CMK (cell line): ENCODE measurements at places on chromosomes 13 and 19.

DNA sequence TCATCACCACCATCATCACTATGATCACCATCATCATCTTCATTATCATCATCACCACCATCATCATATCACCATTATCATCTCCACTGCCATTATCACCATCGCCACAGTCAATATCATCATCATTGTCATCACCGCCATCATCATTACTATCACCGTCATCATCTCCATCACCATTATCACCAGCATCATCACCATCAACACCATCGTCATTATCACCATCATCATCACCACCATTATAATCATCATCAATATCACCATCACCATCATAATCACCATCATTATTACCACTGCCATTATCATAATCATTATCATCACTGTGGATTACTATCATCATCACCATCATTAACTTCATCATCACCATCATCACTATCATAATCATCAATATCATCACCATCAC lies 17.3 kb upstream of the ARHGEF18 start:
- no peak for DNase-seq

DNA sequence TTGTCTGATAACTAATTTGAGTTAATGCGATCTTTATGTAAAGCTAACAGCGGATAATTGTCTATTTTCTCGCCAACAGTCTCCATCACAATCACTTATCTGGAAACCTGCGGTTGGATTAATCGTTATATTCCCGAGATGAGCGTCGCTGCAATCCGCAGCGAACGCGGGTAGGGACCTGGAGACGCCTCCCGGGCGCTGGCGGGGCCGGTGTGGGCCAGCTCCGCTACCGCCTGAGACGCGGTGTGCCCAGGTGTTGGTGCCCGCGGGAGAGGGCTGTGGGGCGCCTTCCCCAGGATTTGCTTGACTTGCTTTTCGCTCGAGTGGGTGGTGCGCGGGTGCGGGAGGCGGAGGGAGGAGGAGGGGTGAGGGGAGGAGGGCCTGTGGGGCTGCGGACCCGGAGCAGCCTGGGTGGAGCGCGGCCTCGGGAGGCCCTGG lies 38.3 kb downstream of the SOX1 start:
- DNase-seq: no peak

DNA sequence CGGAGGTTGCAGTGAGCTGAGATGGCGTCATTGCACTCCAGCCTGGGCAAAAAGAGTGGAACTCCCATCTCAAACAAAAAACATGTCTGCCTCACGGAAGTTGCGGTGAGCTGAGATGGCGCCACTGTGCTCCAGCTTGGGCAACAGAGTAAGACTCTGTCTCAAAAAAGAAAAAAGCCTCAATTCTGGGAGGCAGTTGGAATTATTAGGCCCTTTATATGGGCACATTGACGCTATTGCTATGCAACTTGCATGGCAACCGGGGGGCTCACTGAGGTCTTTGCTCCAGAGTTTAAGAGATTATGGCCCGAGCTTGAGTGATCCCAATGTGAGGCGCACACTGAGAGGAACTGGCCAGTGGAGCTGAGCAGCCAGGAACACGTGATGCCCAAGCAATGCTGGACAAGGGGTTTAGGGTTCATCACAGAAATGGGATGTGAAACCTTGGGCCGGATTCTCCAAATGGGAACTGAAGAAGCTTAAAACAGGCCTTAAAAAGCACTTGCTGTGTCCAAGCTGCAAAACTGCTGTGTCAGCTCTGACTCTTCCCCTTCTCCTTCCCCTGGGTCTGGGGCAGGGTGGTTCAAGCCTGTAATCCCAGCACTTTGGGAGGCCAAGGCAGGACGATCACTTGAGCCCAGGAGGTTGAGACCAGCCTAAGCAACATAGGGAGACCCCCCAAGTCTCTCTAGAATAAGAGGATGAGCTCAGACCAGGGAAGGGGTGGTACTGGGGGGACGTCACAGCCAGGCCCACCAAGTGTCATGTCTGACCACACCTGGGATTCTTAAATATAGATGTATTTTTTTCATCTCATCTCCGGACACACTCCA lies 2.5 kb downstream of the FTL start:
- no peak for DNase-seq

DNA sequence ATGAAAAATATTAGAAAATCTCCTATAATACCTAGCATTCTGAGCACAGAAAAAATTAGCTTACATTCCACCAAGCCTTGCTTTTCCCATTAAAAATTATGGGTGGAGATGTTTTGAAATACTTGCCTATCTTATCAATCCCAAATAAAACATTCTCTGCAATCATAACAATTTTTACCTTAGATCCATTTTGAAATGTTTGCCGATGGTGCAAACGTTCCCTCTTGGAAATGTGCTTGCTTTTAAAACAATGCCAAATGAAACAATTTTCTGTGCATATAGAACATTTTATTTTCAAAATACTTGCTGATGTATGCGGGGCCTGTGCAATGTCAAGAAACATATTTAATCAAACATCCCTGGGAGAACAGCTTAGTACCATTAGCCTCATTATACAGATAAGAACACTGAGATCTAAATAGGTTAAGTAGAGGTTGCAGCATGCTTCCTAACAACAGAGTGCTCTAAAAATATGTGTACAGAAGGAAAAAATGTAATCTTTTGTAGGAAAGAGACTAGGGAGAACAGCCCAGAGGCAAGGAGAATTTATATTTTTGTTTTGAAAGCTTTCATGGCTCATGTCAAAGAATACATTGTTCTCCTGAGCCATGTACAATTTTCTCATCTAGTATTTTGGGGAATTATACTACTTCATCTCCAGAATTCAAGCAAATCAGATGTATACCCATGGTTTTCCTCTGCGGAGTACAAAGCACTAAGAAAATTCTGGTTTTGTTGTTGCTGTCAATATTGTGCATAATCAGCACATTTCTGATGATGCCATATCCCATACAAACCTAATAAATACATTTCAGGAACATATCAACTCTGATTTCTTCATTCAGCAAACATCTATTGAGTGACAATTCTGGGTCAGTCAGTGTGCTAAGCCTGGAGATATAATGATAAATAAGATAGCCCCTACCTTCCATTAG lies 25.9 kb upstream of the FNDC3A start:
- no peak for DNase-seq

DNA sequence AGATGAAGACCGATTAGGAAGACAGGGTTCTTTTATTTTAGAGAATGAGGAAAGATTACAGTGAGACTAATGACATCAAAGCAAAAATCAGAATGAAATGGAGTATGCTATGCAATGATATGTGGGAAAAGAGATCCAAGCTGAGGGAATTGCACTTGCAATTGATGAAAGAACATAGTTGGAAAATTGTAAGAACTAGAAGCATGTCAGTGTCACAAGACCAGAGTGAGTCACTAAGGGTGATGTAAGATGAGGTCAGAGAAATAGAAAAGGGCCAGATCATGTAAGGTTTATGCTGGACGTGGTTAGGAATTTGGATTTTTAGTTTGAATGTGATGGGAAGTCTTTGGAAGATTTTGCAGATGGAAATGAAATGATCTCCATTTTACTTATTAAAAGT lies 1937.3 kb downstream of the OLFM4 start:
- no peak for DNase-seq

DNA sequence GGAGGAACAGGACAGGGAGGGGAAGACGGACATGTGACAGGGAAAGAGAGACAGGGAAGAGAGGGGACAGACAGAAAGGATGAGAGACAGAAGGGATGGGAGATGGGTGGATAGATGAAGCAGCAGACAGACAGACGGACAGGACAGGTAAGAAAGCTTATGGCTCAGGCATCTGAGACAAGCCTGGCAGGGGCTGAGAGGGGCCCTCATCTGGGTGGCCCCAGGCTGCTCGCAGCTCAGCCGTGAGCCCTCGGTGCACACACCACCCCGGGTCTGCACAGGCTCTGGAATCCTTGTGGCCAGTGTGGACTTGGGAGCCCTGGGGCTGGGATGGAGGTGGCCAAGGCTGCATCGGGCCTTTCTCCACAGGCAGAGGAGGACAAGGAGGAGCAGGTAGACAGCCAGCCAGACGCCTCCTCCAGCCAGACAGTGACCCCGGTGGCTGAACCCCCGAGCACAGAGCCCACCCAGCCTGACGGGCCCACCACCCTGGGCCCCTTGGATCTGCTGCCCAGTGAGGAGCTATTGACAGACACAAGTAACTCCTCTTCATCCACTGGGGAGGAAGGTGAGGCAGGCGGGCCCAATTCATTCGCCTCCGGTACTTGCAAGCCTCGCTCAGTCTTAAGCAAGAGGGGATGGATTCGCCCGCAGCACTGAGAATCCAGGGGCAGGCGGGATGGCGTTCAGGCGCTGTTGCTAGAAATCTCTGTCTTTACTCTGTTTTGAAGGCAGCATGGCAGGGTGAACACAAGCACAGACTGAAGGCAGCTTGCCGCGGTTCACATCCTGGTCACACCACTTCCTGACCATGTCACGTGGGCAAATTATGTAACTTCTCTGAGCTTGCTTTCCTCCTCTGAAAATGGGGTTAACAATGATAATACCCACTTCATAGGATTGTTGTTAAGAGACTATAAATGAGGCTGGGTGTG lies 14.0 kb downstream of the GRAMD1A start:
- no peak for DNase-seq

DNA sequence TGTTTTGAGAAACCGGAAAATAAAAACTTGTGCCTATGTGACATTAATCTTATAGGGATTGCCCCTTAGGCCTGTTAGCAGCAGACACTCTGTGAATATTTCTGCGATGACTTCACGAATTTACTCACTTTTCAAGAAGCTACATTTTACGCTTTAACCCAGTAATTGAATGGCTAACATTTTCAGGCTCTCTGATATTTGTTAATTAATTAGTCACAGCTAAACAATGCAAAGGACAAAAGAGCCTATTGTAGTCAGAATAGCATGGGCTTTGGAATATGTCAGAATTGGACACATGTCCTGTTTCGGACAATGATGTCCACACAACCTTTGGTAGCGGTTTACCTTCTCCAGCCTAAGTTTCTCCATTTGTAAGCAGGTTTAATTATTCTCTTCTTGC lies 506.6 kb downstream of the EFNB2 start:
- DNase-seq: no peak

DNA sequence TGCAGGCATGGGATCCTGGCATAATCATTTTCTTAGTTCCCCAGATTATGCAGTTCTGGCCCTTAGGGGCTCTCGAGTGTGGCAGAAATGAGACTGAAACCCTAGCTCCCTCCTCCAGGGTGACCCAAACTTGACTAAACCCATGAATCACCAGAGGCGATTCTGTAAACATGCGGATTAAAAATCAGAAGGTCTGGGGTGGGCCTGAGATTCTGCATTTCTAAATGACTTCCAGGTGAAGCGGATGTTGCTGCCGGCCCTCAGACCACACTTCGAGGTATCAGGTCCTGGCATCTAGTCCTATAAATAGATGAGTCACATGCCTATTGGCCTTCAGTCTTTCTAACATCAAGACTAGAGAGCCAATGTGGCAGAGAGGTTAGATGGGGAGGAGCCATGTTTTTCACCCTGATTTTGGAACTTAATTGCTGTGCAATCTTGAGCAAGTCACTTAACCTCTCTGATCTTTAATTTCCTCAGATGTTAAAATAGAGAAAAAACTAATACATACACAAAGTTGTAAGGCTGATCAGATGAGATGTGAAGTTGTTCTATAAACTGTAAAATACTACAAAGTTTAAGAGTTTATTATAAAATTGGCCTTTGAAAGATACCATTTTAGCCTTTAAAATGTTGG lies 431.2 kb downstream of the FOXO1 start:
- DNase-seq: no peak

- no peak for DNase-seq
Measured at GRCh38 chr13:36261011-36261410, 36.6 kb downstream of the CCDC169 start.

DNA sequence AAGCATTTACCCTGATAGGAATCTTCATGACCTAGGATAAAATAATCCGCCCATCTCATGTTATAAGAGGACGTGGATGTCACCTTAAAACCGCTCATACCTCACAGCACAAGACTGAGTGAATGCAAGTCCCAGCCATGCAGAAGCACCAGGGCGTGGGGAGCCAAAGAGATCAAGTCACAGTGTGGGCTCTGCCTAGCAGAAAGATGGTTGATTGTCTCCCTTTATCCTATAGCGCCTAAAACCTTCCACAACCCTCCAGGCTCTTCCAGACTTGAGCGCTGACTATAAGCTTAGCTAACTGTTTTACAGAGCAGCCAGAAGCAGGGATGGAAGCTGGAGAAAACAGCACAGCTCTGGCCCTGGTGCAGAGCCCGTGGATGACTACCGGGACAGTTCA lies 6.8 kb upstream of the ANKRD10 start:
- DNase-seq: no peak

DNA sequence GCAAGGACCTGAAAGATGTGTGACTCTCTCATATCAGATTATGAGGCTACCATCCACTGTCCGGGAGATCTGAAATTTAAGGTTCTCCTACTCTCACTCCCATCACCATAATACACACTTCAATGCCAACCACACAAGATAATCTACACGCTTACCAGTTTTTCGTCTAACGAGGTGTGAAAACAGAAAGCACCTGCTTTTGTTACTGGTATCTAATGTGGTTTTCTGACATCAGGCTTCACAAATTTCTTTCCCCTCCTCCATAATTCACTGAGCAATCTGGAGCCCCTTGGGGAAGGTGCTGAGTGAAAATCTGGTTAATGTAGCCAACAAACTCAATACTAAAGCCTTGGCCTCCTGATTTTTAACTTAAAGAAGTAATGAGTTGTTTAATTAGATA lies 10.1 kb upstream of the LRCH1 start:
- DNase-seq: no peak

DNA sequence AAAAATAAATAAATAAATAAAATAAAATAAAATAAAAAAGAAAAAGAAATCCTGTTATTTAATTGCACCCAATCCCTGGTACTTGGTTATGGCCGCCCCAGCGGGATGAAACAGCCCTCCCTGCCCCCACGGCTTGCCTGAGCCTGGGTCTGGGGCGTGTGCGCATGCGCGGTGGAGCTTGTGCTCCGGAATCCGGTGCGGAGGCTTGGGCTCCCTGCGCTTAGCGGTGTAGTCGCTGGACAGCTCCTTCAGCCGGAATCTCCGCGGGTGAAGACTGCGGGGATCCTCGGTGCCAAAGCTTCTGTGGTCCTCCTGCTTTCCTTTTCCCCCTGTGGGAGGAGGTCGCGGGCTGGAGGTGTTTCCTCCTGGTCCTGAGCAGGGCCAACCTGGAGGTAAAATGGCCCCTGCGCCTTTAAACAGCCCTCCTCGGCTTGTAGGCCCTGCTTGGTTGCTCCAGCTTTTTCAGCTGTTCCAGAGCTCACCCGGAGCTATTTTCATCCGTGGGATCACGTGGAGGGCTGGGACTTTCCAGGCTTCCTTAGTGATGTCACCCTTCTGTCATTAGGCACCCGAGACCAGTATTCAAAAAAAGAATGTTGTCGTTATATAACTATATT lies at the start of gene PLA2G4C:
Gene PLA2G4C, minus strand, starts transcription at position 468 of the 617 bp plus-strand sequence. CDS start 4,288 bp downstream, outside the sequence.
- DNase-seq: peak; percentile 49
